NCI-H510A (cell line): ENCODE measurements at places on chromosomes 6 and 20.

DNA sequence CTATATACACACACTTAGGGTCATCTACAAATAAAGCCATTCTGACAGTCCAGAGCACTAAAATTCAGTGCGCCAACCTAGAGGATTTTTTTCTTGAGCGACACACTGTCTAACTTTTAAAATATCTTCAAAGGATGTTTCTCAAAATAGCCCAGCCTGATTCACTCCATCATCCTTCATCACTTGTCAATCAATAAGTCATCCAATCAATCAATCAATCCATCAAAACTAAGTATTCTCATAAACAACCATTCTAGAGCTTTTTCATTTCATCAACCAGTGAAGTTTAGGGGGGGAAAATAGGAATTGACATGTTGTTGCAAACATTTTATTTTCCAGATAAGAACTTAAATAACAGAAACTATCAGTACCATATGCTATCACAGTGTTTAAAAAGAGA lies 183.2 kb downstream of the HDGFL1 start:
- DNase-seq: no peak

DNA sequence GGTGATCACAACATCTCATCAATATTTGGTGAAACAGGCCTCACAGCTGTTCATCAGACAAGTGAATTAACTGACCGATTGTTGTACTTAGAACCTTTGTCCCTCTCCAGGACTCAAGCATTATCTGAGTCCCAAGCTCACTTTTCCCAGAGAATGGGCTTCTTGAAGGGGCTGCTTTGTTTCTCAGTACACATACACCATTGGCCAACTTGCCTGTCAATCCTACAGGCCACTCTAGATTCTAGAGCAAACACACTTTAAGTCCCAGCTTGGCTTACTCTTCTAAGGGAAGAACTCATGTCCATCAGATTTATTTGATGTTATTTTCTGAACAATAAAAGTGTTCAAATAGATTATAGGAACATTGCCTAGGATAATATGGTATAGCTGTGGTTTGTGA lies 249.5 kb downstream of the BCKDHB start:
- no peak for DNase-seq

- DNase-seq: no peak
Observed at GRCh38 chr6:118896339-118897136, 2.6 kb downstream of the ASF1A start.

DNA sequence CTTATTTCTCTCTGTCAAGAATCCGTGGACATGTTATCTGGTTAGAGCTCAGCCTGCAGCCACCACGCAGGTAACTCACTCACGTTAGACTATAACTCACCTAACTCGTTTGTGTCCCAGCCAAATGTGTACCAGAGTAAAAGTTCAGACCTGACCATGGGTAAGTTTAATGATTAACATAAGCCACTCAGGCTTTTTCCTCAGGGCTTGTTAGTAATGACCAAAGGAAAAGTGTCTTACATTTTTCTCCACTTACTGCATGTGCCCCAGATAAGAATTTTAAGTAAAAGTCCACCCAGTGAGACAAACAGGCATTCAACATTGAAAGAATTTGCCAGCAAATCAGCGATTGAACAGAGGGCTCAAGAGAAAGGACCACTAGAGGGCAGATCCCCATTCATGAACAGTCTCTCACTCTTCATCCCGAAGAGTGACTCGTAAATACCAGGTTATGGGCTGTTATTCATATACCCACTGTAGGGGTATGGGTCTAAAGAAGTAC lies at the start of gene PKHD1:
Gene PKHD1 (minus strand): TSS at position 116 of the 502 bp plus-strand sequence. CDS start 2,680 bp downstream, outside the sequence.
- no peak for DNase-seq

GRCh38 chr6:158219228-158219627 lies 51.1 kb downstream of the GTF2H5 start:
- no peak for DNase-seq

DNA sequence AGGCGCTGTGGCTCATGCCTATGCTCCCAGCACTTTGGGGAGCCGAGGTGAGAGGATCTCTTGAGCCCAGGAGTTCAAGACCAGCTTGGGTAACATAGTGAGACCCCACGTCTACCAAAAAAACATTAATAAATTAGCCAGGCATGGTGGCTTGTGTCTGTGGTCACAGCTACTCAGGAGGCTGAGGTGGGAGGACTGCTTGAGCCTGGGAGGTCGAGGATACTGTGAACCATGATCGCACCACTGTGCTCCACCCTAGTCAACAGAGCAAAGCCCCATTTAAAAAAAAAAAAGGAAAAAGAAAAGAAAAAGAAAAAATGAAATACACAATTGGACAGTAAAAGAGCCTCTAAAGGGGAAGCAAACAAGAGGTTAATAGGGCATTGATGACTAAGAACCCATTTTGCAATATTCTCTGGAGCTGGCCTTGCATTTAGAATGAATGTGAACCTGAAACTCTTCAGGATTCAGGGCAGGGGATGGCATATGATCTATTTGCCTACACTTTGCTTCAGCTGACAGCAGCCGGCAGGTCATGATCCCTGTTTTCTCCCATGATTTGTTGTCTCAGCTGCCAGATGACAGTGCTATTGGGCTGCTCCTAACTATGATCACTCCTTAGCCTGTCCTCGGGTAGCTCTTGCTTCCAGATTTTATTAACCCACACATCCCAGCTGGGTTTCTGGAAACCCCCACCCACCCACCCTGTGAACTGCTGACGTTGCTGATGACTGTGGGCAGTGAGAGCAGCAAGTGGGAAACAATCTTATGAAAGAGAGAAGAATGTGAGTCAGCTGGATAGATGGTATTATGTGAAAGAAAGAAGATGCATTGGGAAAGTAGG lies 83.8 kb upstream of the ELOVL5 start:
- DNase-seq: peak; percentile 88

- DNase-seq: no peak
Observed at GRCh38 chr6:144768551-144769075, 483.5 kb downstream of the UTRN start.

DNA sequence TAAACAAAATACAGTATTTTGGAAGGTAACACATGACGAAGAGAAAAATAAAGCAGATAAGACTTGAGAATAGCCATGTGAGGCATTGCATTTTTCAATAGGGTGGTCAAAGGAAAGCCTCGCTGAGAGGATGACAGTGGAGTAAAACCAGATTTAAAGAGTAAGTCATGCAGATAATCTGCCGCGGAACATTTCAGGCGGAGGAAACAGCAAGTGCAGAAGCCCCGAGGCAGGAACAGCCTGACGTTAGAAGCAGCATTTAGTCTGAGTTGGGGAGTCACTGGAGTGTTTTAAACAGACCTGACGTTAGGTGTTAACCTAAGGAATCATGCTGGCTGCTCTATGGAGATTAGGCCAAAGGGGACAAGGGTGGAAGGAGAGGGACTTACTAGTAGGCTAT lies 65.0 kb upstream of the VSTM2L start:
- no peak for DNase-seq

- DNase-seq: no peak
Observed at GRCh38 chr6:42105156-42105648, 37.2 kb downstream of the C6orf132 start.

DNA sequence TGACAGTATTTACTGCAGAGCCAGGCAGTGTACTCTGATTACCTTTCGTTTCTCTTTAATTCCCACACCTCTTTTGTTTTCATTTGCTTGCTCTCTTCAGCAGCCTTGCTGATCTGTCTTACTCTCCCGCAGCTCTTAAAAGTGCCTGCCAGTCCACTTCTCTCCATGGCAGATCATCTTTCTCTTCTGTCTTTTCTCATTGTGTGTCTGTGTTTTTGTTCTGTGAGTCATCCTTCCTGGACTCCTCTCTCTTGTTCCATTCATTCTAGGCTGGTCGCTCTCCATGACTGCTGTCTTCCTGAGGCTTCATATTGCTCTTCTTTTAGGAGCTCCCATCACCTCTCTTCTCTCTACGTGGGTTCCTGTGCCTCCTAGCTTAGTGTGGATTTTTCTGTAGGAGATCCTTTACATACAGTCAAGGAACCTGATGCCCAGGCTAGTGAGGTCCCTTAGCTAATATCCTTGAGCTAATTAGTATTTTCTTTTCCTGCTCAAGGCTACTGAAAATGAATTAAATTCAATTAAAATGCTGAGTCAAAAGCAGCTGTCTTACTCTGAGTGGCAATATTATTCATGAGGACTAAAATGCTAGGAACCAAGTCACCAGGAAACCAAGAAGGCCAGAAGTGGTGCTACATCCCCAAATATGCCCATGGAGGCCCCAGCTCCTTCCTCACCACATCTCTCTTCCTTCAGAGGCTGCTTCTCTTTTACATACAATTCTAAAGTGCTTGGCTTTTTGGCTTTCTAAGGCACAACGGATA lies 86.1 kb downstream of the SLX4IP start:
- DNase-seq: no peak

- no peak for DNase-seq
Observed at GRCh38 chr6:41298785-41299502, 12.5 kb upstream of the TREM1 start.

- no peak for DNase-seq
Observed at GRCh38 chr6:63923139-63923739, 287.6 kb downstream of the PHF3 start.

GRCh38 chr6:44388135-44388487 lies 605 bp downstream of the CDC5L start:
- no peak for DNase-seq

DNA sequence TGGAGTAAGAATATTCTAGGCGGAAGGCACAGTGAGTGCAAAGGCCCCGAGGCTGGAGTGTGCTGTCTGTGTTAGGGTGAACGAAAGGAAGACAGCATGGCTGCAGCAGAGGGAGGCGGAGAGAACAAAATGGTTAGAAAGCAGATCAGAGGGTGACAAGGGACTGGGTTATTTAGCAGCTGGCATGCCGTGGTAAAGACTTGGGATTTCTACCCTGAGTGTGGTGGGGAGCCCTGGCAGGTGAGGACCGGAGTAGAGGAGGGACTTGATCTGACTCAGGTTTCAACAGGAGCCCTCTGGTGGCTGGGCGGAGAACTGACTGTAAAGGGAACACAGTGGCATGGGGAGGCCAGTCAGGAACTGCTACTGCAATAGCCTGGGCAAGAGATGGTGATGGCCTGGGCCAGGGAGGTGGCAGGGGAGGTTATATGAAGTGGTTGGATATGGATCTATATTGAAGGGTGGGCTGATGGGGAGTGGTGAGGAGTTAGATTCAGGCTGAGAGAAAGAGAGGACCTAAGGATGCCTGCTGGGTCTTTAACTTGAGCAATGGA lies 38.0 kb downstream of the PIM1 start:
- peak; percentile 19 for DNase-seq

DNA sequence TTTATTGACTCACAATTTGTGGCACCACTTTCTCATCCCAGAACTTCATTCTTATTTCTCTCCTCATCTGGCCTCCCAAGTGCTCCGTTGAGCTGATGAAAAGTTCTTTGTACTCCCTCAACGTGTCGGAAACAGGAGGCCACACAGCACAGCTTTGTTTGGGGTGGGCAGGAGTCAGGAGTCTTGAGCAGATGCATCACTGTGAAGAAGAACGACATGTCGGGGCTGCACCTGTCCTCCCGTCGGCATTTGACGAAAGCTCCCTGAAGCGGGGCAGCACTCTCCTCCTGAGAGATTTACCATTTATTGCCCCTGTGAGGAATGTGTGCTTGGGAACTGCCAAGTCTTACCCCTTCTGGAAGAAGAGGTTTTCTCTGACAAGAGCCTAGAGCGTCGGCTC lies 28.1 kb downstream of the TAF8 start:
- DNase-seq: no peak

DNA sequence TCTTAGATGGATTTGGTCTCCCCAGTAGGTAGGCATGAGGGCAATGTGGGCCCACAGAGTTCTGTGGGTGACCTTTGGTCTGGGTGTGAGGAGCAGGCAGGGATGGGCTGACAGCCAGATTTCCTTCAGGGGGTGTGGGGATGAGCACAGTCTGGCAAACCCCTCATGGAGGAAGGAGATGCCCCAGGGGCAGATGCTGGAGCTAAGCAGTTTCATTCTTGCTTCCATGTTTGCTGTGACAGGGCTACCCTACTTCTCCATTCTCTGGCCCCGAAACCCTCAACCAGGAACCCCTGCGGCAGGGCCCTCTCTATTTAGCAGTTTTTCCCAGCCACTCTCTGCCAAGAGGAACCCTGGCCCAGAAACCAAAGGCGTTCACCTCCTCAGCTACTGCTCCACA lies 40.4 kb downstream of the GCLC start:
- no peak for DNase-seq

DNA sequence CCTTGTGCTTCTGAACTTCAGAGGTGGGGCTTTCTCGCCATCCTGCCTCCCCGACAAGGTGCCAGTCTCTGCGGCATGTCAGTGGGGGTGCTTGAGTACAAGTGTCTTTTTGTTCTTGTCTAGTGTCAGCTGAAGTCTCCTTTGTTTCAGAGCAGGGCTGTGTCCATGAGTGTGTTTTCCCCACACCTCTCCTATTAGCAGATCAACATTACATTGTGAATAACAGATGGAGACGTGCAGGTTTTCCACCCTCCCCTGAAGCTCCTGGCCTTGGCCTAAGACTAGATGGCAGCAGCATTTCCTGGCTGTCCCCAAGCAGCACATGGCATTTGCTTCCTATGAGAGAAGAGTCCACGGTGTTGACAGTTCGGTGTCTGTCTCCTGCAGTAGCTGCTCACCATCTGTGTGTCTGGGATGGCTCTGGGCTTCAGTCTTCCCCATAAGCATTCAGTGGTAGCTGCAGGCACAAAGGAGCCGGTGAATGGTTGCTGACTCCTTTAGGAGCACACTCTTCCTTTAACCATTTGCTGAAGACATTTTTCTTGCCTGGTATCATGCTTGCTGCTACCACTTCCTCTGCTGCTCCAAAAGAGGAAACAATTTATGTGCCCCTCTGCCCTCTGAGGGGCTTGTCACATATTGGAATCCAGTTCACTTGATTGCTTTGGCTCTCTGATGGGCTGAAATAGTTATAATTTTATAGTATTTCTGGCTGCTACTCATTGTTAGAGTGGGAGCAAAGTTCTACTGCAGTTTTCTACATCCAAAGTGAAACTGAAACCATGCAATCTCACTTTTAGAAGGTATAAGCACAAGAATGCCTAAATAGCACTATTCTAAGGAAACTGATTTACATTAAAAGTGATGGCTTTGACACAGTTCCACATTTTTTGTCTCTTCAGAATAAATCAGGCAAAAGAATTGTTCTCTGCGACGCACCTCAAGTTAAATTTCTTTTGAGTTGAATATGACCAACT lies 913.0 kb downstream of the C6orf118 start:
- no peak for DNase-seq

- DNase-seq: no peak
Observed at GRCh38 chr6:111764238-111765175, 108.7 kb downstream of the FYN start.
